ENCODE measurements at places on chromosomes 3 and 15. TPM values are rescaled to one million over a fixed set of nuclear protein-coding genes. Genes with fewer than 3 reads are reported as not detected.

MTHFS gene
- total RNA-seq = 20.2 TPM

REC114 gene
- not detected for total RNA-seq

DNA sequence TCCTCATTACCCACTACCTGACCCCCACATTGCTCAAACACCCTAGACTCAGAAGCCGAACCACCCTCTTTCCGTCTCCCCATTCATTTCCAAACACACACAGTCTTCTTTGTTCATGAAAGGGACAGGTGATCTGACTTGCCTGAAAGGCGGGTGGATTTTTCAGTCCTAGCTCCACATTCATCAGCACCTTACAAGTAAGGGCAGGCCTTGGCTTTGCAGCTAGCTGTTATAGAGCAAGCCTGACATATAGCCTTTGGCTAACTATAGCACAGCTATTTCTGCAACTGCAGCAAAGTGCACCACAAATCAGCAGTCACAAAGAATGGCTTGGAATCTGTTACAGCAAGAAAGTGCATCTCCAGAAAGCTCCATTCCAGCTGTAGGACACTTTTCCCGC is 139.8 kb downstream of the XXYLT1 start:
- DNase-seq = no peak

GRCh38 chr3:30162579-30162978 is 443.8 kb upstream of the TGFBR2 start:
- no peak for DNase-seq

- DNase-seq = no peak
Measured at GRCh38 chr3:194756791-194757325, 71.2 kb downstream of the FAM43A start.

- DNase-seq = no peak
Measured at GRCh38 chr3:31114929-31115283, 220.4 kb upstream of the GADL1 start.

All from activated CD4-positive, alpha-beta memory T cell treated with anti-CD3 and anti-CD28 coated beads, Interleukin-2, amount 10 ng/mL, durations not matched to agents 7 days and 5 days (primary cell).